ENCODE measurements at places on chromosomes 16 and 17. TPM values are rescaled to one million over a fixed set of nuclear protein-coding genes. Genes with fewer than 3 reads are reported as not detected.

The KCNJ12 gene
- total RNA-seq = not detected

The DNAH2 gene
- total RNA-seq = not detected

The TBC1D3 gene
- not detected for total RNA-seq

The TANC2 gene
- 8.0 TPM for total RNA-seq

The TEX14 gene
- 0.18 TPM for total RNA-seq

The GSDMA gene
- 3.3 TPM for total RNA-seq

The CRHR1 gene
- not detected for total RNA-seq
